ENCODE measurements at places on chromosomes 4 and X.

- H3K36me3 ChIP-seq, result no peaks in the 10 kb centered on the region
- H3K4me1 ChIP-seq, result no peaks in the 10 kb centered on the region
- DNase-seq, result no peak
Measured at GRCh38 chrX:49809891-49810632, 19.0 kb upstream of the PAGE4 start.

GRCh38 chr4:43066415-43066814, 173.9 kb downstream of the GRXCR1 start:
- H3K27ac ChIP-seq, result no peak overlapping the region
- no peak for DNase-seq
- H3K36me3 ChIP-seq, result no peaks in the 10 kb centered on the region
- no peaks in the 10 kb centered on the region for H3K4me1 ChIP-seq
- no peak overlapping the region for H3K4me3 ChIP-seq

DNA sequence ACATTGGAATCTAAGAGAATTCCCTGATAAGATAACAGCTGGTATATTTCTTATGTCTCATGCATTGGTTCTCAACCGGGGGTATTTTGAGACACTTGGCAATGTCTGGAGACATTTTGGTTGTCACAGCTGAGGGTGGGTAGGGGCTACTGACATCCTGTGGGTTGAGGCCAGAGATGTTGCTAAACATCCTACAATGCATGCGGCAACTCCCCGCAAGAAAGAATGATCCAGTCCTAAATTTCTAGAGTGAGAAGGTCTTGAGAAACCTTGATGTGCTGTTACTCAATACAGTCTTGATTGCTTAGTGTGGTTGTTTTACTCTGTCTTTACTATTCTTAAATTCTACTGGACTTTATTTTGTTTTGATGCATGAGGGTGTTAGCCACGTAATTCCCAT, 287.2 kb downstream of the FRMPD4 start:
- H3K4me1 ChIP-seq, result no peaks in the 10 kb centered on the region
- H3K36me3 ChIP-seq, result no peaks in the 10 kb centered on the region
- no peak overlapping the region for H3K27ac ChIP-seq
- no peak for DNase-seq

- H3K4me1 ChIP-seq, result no peaks in the 10 kb centered on the region
- no peak overlapping the region for H3K27ac ChIP-seq
- H3K36me3 ChIP-seq, result no peaks in the 10 kb centered on the region
- DNase-seq, result no peak
- no peak overlapping the region for H3K4me3 ChIP-seq
- H3K27me3 ChIP-seq, result no peaks in the 10 kb centered on the region
Measured at GRCh38 chr4:37040816-37041215, 203.7 kb upstream of the NWD2 start.

DNA sequence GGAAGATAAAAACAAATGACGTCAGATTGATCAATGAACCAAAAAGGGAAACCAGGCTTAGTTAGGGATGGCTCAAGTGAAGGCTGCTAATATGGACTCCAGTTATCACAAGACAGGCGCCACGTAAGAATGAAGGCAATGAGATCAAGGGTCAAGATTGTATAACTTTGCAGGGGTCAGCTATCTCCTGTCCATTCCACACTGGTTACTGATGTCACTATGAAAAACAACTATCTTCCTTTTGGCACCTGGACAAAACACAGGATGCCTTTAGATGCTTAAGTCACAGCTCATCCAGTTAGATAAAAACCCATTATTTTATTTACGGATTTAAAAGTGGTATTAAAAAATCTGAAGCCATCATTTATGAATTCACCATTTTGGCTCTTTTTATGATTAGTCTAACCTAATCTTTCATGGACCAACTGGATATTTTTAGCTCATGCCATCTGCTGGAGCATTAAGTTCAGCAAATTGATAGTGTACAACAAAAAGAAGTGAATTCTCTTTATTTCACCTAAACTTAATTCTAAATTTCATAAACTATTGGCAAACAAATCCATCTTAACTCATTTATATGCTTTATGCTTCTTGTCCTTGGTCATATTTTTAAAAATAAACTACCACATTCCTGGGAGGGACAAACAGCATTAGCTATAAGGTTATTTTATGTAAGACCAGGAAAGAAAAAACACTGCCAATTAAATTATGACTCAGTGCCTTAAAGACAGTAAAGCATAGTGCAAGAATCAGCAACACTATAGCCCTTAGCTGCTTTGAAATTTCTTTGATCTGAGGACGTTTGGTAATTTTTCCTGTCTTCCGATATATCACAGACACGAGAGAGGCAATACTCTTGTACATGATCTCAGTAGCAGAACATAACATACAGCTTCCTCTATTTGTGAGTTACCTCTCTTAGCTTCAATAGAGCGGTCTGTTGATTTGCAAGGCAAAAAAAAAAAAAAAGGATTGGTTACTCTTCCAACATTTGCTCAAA, 27.0 kb downstream of the DHX15 start:
- H3K27me3 ChIP-seq, result no peaks in the 10 kb centered on the region
- H3K4me1 ChIP-seq, result peaks cover 59% of the 10 kb centered on the region
- H3K36me3 ChIP-seq, result peaks cover 67% of the 10 kb centered on the region
- H3K4me3 ChIP-seq, result no peak overlapping the region
- no peak for DNase-seq

DNA sequence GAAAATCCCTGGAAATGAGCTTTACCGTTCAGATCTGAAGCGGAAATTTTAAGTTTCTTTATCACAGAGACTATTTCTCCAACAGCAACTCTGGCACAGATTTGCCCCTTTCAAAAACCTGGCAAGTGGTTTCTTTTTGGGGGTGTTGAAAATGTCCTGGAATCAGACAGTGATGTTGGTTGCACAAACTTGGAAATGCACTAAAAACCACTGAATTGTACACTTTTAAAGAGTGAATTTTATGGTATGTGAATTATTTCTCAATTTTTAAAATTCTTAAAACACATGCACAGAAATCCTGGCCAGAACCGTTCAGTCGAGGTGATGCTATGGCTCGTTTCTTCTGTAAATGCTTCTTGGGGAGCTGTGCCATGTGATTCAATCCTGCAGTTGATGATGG, 121.2 kb upstream of the RBPJ start:
- no peaks in the 10 kb centered on the region for H3K27me3 ChIP-seq
- H3K4me1 ChIP-seq, result peaks cover 67% of the 10 kb centered on the region
- H3K4me3 ChIP-seq, result no peak overlapping the region
- H3K27ac ChIP-seq, result no peak overlapping the region
- DNase-seq, result no peak

DNA sequence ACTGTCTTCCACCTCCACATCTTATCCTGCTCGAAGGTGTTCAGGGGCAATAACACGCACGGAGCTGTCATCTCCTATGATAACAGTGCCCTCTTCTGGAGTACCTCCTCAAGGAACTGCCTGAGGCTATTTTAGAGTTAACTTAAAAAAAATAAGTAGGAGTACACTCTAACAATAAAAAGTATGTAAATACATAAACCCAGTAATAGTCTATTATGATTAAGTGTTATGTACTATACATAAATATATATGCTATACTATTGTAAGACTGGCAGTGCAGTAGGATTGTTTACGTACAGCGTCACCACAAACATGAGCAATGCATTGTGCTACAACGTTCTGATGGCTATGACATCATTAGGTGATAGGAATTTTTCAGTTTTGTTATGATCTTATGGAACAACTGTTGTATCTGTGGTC, 34.5 kb upstream of the TLR2 start:
- no peak overlapping the region for H3K4me3 ChIP-seq
- no peaks in the 10 kb centered on the region for H3K36me3 ChIP-seq
- H3K27me3 ChIP-seq, result no peaks in the 10 kb centered on the region

- H3K4me3 ChIP-seq, result no peak overlapping the region
- H3K27me3 ChIP-seq, result peaks cover 41% of the 10 kb centered on the region
- H3K36me3 ChIP-seq, result no peaks in the 10 kb centered on the region
- no peak for DNase-seq
- peaks cover 3% of the 10 kb centered on the region for H3K4me1 ChIP-seq
Measured at GRCh38 chr4:140308366-140309123, 64.9 kb upstream of the SCOC start.

- no peaks in the 10 kb centered on the region for H3K36me3 ChIP-seq
- H3K4me3 ChIP-seq, result no peak overlapping the region
- peaks cover 22% of the 10 kb centered on the region for H3K27me3 ChIP-seq
- H3K27ac ChIP-seq, result no peak overlapping the region
Measured at GRCh38 chr4:123561525-123561924, 164.9 kb downstream of the SPRY1 start.

GRCh38 chrX:101274198-101274597, 16.9 kb downstream of the TAF7L start:
- H3K27ac ChIP-seq, result no peak overlapping the region
- no peaks in the 10 kb centered on the region for H3K36me3 ChIP-seq
- H3K4me1 ChIP-seq, result no peaks in the 10 kb centered on the region
- H3K27me3 ChIP-seq, result no peaks in the 10 kb centered on the region
- no peak for DNase-seq

- H3K4me1 ChIP-seq, result peaks cover 25% of the 10 kb centered on the region
- peaks cover 38% of the 10 kb centered on the region for H3K36me3 ChIP-seq
- no peaks in the 10 kb centered on the region for H3K27me3 ChIP-seq
- no peak overlapping the region for H3K4me3 ChIP-seq
- DNase-seq, result no peak
- H3K27ac ChIP-seq, result peak overlapping the region; percentile 38
Measured at GRCh38 chr4:2598511-2599303, 62.3 kb downstream of the FAM193A start.

- no peaks in the 10 kb centered on the region for H3K27me3 ChIP-seq
- H3K4me3 ChIP-seq, result no peak overlapping the region
- H3K4me1 ChIP-seq, result no peaks in the 10 kb centered on the region
- no peak for DNase-seq
Measured at GRCh38 chr4:165711436-165711835, 161.6 kb upstream of the TLL1 start.
